GM06990 (cell line): ENCODE measurements at places on chromosomes 3 and 15.

DNA sequence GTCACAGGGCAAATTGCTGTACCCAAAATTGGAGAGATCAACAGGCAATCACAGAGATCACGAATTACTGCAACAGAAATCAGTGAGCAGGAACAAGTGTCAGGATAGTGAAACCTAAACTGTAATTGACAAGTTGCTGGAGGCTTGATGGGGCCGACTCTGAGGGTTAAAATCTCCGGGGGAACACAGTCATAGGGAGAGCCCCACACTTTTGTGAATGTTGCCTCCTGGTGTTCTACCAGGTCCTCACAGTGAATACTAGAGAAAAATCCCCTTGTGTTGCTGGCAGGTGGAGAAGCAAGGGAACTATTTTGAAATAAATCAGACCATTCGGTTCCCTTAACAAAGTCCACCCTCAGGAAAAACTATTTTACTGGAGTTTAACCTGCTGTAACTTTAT is 697.5 kb upstream of the CBLB start:
- DNase-seq = peak; percentile 50

DNA sequence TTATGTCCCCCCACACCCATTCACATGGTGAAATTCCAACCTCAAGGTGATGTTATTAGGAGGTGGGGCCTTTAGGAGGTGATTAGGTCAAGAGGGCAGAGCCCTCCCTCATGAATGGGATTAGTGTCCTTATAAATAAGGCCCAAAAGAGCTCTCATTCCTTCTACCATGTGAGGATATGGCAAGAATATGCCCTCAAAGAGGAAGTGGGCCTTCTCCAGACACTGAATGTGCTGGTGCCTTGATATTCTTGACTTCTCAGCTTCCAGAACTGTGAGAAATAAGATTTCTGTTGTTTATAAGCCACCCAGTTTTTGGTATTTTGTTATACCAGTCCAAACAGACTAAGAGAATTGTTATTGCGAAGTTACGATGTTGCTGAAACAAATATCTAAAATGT is 94.4 kb downstream of the ANKRD28 start:
- DNase-seq = no peak

DNA sequence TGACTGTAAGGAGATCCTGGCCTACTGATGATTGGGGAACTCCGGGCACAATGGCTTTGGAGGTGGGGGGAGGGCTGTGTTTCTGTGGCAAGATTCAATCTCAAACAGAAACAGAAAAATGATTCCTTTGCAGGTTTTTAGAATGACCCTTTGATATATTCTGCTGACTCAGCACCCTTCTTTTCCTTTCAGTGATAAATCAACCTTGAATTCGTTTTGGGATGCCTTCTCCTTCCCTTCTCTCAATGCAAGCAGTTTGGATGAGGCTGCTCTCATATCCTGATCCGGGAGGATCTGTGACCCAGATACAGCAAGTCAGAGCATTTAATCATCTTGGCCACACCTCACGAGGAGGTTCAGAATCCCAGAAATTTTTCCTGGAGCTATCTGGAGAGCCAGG is 156.1 kb upstream of the PRICKLE2 start:
- DNase-seq = no peak

DNA sequence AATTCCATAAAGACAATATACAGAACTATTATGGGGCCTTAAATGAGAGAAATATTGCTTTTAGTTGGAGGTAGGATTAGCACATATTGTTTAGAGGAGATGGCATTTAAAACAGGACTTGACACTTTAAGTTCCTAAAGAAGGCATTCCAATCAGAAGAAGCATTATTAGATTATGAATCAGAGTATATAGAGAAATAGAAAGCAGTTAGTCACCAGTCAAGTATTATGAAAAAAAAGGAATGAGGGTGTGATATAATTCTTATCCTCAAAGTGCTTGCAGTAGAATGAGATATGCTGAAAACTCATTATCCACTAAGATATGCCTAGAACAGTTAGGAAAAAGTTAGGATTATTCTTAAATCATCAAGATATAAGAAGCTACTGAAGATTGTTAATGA is 456.2 kb downstream of the ZNF385D start:
- DNase-seq = no peak

- DNase-seq = no peak
Observed at GRCh38 chr3:10413041-10413440, 92.1 kb upstream of the SEC13 start.

- no peak for DNase-seq
Observed at GRCh38 chr3:13049400-13049799, 23.8 kb downstream of the IQSEC1 start.

DNA sequence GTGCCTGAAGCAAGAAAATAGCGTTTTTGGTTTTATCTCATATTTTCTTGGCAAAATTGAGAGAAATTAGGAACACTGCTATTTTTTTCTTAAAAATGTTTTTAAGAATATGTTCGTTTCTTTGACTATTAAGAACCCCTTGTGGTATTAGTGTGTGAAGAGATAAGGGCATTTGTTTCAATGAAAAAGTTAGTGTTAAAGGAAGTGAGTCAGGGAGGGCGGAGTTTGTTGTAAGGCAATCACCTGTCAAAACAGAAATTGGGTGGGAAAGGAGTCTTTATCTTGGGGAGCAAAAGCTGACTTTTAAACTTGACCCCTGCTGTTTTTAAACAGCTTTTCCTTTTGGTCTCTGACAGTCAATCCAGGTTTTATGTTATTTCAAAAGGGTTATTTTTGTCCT is 4.2 kb downstream of the RAP2B start:
- DNase-seq = no peak
